H54 (cell line): ENCODE measurements at places on chromosomes 7 and 10.

DNA sequence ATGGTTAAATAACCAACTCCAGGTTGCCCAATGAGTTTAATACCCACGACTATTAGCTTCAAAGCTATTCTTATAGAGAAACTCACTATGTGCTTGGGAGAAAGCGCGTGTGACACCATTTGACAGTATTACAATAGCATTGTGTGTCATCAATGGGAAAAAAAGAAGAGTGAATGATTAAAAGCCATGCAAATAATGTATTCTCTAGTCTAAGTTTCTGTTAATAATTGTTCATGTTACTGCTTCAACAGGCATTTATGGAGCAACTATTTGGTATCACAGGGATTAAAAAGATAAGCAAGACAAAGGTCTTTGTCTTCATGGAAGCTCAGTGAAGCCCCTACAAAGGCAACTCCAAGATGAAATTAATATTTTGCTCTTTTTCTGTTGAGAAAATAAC lies 47.2 kb downstream of the CAV1 start:
- no peak for DNase-seq

DNA sequence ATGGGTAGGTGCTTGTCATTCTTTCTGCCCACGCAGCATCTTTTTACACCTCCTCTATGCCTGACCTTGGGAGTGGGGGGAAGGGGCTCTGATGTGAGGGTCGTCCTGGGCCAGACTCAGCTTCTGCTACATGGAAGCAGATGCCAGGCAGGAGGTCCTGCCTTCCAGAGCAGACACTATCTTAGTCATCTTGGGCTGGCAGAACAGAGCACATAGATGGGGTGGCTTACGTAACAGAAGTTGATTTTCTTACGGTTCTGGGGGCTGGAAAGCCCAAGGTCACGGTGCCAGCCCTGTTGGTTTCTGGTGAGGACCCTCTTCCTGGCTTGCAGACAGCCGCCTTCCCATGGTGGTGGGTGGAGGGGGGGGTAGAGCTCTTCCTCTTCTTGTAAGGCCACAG lies 159.0 kb downstream of the PRKAG2 start:
- no peak for DNase-seq

DNA sequence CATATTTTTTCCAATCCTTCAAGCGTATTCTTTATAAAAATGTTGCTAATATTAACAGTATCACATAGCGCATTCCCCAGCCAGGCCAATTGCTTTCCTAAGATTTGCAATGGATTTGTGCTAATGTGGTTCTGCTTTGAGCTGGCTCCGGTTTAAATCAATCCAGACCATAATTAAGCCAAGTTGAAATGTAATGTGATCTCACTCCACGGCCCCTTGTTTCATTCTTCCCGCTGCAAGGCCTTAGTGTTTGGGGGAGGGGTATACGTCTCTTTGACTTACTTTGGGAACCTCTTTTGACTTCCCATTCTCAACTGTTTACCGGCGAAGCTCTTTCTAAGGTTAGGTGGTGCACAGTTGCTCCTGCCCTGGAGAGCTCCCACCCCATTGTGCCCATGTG lies 86.4 kb downstream of the PRPF18 start:
- no peak for DNase-seq

DNA sequence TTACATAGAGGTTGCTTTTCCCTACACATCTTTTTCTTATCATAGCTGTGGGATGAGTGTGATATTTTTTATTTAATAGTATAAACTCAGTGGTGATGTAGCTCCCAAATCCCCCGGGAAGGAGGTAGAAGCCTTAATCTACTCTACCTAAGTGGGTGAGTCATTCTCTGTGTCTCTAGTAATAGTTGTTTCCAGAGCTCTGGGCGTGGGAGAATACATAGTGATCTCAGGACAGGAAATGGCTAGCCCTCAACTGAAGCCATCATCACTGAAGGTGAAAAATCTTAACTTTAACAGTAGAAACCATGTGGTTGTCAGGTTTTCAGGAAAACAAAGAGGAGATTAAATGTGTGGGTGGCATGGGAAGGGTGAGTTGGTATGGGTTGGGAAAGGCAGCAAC lies 278.4 kb downstream of the ANKRD30A start:
- DNase-seq: no peak

DNA sequence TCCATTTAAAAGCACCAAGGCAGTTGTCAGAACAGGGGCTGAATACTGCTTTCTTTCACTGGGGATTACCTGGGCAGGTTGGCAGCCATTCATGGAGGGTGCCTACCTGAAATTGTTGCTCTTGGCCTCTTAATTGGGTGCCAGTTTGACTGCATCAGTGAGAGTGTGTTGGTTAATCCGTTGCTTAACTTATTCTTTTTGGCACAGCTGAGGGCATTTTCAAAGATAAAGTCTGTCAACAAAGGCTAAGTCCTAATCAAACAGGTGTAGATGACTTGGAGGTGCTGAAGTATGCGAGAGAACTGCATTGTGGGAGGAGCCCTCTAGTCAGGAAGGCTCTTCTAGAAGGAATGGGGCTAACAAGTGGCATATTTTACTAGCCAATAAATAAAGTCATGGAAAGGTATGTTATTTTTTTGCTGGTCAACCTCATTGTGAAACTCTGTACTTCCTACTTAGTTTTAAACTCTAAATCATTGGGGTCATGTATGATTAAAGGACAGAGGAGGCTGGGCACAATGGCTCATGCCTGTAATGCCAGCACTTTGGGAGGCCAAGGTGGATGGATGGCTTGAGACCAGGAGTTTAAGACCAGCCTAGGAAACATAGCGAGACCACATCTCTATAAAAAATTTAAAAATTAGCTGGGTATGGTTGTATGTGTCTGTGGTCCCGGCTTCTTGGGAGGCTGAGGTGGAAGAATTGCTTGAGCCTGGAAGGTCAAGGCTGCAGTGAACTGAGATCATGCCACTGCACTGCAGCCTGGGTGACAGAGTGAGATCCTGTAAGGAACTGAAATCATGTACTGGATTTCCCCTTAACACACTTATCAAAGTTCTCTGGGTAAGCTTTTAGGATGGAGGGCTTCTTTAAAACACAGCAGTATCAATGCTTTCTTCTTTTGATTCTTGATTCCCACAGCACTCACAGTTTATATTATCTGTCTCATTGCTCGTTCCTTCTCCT lies 134.1 kb downstream of the LRMDA start:
- DNase-seq: no peak

- no peak for DNase-seq
Observed at GRCh38 chr7:135328053-135328452, 94.4 kb downstream of the STRA8 start.

DNA sequence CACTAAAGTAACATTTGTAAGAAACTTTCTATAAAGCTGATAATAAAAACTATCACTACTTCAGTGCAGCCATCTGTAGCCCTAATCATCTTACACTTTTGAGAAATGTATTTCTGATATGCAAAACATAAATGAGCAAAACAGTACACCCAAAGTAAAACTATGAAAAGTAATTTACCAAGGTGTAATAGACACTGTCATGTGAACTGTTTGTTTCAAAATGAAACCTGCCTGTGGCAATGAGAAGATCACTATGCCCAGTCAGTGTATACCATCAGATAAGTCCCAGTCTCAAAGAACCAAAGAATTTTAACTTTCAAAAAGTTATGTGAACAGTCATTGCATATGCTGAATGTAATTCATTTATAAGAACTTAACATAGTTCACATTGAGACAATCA lies 398.1 kb downstream of the CDC14C start:
- no peak for DNase-seq

DNA sequence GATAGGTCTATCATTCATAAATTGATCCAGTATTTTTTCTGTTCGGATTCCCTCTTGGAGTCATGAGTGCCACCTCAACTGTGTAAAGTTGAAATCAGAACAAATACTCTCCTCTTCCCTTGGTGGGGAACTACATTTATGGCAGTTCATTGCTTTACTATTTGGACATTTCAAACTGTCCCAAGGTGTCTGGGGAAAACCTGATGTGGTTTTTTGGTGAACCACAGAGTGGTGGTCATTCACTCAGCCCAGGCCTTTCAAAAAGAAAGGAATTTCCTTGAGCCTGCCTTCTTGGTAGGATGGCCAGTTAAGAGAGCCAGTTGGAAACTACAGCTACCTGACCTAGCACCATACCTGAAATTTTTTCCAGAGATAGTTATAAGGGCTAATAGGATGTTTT lies 59.0 kb downstream of the ABCB1 start:
- DNase-seq: no peak

- no peak for DNase-seq
Observed at GRCh38 chr10:87861566-87861952, 1.8 kb downstream of the KLLN start.

- DNase-seq: no peak
Observed at GRCh38 chr10:132396494-132397035, 435 bp upstream of the PWWP2B start.

DNA sequence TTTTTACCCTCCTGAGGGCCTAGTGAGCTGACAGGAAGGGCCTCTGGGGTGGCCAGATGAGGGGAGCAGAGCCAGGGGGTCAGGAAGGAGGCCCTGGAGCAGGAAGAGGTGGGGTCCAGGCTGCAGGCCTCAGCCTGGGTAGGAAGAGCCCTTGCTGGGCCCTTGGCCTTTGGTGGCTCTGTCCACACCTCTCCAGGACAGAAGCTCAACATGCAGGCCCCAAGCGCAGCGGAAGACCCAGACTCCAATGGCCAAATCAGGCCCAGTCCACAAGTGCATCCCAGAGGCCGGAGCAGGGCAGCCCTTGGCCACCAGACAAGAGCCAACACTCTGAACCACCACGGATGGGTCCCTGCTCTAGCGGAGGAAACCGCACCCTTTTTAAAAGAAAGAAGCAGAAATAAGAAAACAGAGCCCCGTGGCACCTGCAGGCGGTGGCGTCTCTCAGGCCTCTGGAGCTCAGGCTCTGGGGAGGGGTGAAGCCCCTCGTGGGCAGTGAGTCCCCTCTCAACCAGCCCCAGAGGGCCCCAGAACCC lies 52.8 kb downstream of the FOXL3 start:
- no peak for DNase-seq

- DNase-seq: no peak
Observed at GRCh38 chr7:16270844-16271243, 150.5 kb downstream of the CRPPA start.

GRCh38 chr7:53387515-53387914 lies 352.1 kb downstream of the POM121L12 start:
- DNase-seq: no peak

GRCh38 chr7:27955596-27955995 lies 215.6 kb downstream of the TAX1BP1 start:
- no peak for DNase-seq

GRCh38 chr10:124035928-124036558 lies 57.4 kb downstream of the CHST15 start:
- no peak for DNase-seq

GRCh38 chr7:151396328-151396970 lies 13.4 kb downstream of the WDR86 start:
- no peak for DNase-seq

GRCh38 chr7:36165059-36165458 lies 12.0 kb downstream of the EEPD1 start:
- DNase-seq: no peak

DNA sequence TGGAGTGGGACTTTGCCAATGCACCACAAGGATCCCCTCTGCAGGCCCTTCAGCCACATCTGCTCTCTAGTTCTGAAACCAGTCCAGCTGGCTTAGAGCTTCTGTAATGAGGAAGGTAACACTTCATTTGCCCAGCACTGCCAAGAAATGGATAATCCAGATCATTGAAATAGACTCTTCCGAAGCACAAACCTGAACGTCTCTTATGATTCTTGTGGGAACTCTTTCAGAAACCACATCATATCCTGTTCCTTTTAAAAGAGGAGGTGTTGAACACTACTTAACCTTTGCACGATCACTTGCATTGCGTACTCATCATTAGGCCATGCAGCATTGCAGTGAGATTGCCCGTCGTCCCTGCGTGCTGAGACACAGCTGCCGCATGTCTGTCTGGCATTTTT lies 25.8 kb upstream of the PLPP4 start:
- DNase-seq: no peak

DNA sequence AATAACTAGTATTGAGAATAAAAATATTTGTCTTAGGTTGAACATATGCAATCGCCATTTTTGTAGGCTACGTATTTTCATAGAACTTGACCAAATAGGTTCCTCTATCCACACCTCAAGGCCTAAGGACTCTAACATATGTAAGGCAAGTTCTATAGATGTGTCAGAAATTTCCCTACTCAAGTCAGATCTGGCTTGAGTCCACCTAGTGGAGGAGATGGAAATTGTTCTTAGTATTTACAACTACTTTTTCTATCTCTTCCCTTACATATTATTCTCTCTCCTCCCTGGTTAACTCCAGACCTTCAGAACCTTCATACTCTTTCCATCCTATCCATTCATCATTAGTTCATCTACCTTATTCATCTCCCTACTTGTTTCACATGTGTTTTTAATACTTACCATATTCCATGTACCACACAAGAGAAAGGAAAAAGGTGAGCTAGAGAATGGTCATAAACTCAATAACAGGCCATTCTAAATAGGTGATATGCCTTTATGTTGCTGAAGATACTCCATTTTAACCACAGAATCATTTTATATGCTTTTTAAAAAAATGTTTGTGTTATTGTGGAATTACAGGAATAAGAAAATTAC lies 174.5 kb upstream of the HDAC9 start:
- DNase-seq: peak; percentile 15

DNA sequence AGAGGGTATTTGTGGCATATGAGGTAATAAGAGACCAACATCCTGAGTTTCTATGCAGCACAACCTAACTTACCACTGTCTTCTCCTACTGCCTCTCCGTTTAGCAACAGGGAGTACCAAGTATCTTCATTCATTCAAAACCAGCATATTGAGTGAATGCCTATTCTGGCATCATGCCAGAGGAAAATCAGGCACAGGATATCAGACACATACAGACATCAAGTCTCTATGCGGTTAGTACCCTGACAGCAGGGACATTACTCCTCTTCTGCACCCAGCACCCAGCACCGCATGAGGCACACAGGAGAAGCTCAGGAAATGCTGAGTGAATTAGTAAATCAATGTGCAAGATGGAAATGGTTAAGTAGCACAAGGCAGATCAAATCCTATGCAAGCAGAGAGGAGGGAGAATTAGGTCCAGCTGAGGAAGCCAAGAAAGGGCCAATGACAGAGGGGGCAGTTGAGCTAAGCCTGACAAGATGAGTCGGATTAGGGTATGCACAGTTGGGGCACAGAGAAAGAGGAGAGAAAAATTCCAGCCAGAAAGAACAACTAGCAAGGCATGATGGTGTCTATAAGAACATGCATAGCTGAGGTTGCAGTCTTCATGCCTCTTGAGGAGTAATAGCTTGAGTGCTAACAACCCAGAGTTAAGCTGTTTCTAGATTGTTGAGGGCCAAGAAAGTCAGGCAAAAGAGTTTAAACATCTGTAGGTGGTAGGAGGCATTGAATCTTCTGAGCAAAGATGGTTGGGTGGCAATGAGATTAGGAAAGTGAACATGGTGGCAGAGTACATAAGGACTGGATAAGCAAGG lies 146.0 kb downstream of the PLXNA4 start:
- no peak for DNase-seq
